ENCODE measurements at places on chromosomes 7 and 10. TPM values are rescaled to one million over a fixed set of nuclear protein-coding genes. Genes with fewer than 3 reads are reported as not detected.

GRCh38 chr10:31399631-31400030 is 80.6 kb downstream of the ZEB1 start:
- no peak for DNase-seq

DNA sequence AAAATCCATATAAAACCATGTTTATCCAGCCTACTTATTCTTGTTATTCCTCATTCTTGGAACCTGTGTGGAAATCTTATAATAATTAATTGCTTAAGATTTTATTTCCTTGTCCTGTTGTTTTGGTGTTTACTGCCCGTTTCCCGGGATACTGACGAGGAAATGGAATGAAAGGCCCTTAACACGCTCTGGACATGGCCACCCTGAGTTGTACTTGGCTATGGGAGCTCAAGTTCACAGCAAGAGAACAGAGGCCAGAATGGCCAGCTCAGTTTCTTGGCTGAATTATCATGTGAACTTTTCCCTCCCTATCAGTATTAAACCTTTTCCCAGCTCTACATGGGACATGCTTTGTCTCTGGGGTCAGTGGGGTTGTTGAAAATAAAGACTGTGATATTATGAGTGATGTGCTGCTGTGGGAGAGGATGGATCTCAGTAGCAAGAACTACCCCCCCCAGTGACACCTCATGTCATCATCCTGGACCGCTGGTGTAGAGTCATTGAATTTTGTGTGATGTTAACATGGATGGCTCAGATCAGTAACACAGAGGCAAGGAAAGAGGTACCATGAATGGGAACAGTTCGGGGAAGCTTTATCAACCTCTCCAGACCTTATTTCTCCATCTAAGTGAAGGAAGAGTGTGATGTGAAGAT is 87.0 kb upstream of the IGFBP3 start:
- no peak for DNase-seq

GRCh38 chr10:109678857-109679256 is 244.5 kb downstream of the XPNPEP1 start:
- DNase-seq, result no peak

SPDYE2B gene
- polyA plus RNA-seq, result not detected

FOXP2 gene
- polyA plus RNA-seq, result 2.8 TPM

- DNase-seq, result no peak
These were observed 250.0 kb downstream of the HGF start for GRCh38 chr7:81519886-81520285.

DNA sequence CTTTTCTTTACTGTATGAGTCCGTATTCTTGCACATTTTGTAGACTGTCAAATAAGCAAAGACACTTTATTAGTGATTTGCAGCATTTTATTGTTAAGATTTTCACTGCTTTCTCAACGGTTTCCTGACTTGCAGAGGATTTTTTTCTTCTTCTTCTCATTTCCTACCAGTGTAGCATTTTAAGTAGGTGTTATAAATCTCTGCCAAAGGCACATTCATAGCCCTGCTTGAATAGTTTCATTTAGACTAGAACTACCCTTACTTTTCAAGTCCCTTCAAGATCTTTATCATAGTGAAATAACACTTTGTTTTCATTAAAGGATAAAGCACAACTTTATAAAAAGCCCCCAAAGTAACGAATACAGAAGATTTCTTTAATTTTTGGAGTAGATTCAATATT is 271.4 kb downstream of the TSPAN12 start:
- DNase-seq, result no peak

LHPP gene
- 7.1 TPM for polyA plus RNA-seq

LIPA gene
- polyA plus RNA-seq, result 51.6 TPM

SLC18A3 gene
- not detected for polyA plus RNA-seq

DNA sequence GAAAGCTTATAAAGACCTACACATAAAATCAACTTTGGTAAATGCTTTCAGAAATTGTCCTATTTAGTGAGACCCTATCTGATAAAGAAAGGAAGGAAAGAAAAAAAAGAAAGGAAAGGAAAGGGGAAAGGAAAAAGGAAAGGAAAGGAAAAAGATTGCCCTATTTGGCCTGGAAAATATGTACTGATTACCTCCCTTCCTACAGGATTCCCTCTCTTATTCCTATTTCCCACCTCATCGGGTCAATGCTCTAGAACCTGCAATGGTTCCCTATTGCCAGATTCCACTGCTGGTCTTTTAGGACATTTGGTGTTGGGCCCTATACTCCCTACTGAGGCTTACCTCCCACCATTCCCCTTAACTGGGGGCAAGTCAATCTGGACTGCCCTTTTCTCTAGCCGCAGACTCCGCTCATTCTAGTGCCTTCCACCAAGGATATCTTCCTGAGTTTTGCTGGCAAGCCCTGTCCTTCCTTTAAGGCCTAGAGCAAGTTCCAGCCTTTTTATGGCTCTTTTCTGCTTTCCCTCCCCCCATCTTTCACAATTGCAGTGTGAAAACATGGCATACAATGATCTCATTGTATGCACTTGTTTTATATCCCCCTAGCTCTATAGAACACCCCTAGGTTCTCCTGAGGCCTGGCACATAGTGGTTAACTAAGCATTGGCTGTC is 4.4 kb downstream of the DDIT4 start:
- no peak for DNase-seq

DNA sequence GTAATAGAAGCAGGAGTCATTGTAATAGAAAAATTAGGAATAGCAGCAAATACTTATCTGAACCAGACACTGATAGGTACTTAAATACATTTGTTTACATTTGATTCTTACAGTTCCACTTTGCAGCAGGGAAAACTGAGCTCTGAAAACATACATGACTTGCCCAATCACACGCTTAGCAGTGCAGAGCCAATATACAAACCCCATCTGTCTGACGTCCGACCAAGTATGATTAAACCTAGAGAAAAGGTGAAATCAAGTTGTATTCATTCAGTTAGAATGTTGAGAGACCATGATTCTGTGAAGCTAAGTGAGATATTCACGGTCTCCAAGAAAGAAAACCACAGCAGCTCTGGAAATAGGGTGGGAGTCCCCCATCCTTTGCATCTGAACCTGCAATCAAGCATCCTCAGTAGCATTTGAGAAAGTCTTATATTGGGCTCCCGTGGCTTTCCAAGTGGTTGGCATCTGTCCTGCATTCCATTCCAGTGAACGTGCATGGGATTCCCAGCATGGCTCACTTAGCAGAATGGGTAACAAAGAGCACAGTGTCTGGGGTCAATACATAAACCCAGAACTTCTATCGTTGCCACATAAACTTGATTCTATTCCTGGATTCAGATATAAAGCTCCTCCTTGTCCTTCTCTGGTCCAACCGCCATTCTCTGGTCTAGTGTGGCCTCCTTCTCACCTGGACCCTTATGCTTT is 148.7 kb upstream of the RSU1 start:
- DNase-seq, result peak; percentile 97

DNA sequence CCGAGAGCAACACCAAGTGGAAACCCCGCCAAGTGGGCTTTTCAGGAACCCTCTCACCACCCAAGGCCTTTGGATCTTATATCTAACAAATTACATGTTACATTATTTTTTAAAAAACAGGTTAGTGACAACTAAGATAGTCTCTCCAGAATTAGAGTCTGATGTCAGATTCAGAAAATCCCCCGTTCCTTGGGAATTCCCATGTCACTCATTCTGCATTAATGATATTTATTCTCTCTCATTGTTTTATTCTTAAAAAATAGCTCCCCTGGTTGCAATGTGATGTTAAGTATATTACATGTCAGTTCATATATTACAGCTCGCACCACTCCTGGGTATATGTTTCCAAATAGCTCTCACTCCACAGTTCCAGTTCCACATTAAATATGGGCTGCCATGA is 81.8 kb downstream of the WNT2 start:
- DNase-seq, result no peak

GRCh38 chr10:43124574-43125273 is 13.5 kb upstream of the CSGALNACT2 start:
- no peak for DNase-seq

- no peak for DNase-seq
These were observed 25.9 kb downstream of the PRKG1 start for GRCh38 chr10:51100221-51100620.

DNA sequence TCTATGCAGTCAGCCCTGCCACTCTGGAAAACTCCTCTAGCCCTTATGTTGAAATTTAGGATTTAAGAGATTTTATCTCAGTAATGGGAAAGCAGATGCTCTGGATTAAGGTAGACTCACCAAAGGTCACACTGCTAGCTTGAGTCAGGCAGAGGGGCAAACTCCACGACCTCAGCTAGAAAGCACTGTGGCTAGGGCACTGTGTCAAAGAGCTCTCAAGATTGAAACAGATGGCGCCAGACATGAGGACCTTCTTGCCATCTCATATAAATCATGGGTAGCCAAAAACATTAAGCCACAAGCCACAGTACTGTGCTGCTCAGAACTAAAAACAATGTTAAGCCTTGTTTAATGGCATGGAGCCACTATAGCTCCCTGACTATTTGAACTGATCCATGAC is 188.7 kb downstream of the DNAJC1 start:
- no peak for DNase-seq

IFIT1B gene
- polyA plus RNA-seq, result not detected

GRCh38 chr7:13797545-13797944 is 191.9 kb downstream of the ETV1 start:
- DNase-seq, result no peak

TRIM73 gene
- 0.15 TPM for polyA plus RNA-seq

GRCh38 chr10:68434657-68435056 is 27.6 kb upstream of the RUFY2 start:
- DNase-seq, result no peak

GHRHR gene
- not detected for polyA plus RNA-seq

- no peak for DNase-seq
These were observed 13.6 kb downstream of the CAMK2B start for GRCh38 chr7:44311561-44312495.

SLC13A4 gene
- polyA plus RNA-seq, result 0.32 TPM

- DNase-seq, result no peak
These were observed 8.0 kb upstream of the GRK5 start for GRCh38 chr10:119199231-119199992.

- DNase-seq, result no peak
These were observed 6.8 kb downstream of the LMBR1 start for GRCh38 chr7:156886020-156886795.

GRCh38 chr10:126240483-126240882 is 147.8 kb downstream of the ADAM12 start:
- DNase-seq, result no peak

GRCh38 chr10:48199580-48200377 is 74.7 kb downstream of the FRMPD2 start:
- no peak for DNase-seq

- DNase-seq, result no peak
These were observed 133.4 kb downstream of the EVX1 start for GRCh38 chr7:27375958-27376357.

ZNF487 gene
- 3.2 TPM for polyA plus RNA-seq

- DNase-seq, result peak; percentile 27
These were observed 64.3 kb downstream of the HOXA1 start for GRCh38 chr7:27031289-27032172.

DNA sequence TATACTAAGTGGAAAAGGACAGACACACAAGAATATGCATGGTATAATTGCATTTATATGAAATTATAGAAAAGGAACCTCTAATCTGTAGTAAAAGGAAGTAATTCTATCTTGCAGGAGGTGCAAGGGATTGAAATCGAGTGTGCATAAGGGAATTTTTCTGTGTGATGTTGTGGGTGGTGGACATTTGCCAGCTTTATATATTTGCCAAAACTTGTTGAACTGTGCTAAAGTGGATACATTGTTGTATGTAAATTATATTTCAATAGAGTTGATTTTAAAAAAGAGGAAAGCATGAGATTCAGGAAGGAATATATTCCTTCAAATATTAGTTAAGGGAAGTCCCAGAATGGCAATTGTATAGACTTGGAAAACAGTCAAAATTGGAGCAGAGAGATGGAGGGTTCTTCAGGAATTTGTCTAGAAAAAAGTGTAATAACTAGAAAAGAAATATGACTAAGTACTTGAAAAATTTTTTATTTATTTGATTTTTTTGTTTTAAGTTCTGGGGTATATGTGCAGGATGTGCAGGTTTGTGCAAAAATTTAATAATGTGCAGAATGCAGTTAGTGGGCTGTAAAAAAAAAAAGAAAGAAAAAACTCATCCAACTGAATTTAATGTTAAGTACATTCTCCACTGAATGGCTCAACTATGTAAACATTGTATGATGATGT is 96.1 kb downstream of the ARL4A start:
- no peak for DNase-seq

ANXA8 gene
- polyA plus RNA-seq, result 0.20 TPM

TSPAN12 gene
- 3.4 TPM for polyA plus RNA-seq

ICA1 gene
- not detected for polyA plus RNA-seq

SYNPO2L gene
- 0.02 TPM for polyA plus RNA-seq

DNA sequence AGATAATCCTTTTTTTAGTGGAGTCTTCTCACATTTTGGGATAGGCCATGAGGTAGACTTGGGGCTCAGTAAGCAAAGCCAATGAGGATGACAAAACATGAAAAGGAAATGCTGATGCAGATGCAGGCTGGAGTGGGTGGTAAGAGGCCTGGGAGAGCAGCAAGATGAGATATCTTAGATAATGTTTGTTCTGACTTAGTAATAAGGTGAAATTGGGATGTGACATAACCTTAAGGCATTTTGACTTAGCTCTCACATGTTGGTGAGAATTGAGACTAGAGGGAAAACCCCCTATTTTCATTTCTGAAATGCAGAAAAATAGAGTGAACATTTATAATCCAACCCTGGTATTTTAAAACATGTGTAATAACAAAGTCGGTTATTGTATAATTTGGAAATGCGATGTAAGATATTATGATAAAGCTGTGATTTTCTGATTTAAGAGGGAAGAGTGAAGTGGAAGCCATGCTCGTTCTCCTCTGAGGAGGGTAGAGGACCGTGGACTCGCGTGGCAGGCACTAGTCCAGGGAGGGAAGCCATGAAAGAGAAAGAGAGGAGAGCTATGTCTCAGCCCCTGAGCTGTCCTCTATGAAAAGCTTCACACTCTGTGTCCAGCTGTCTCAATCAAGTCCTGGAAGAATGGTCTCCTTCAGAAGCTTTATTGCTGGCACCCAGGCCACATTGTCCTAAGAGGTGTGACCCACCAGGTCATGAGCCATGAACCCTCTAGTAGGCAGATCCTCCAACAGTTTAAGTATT is 57.3 kb downstream of the ST7 start:
- no peak for DNase-seq

Data from AG04450 (cell line).